ENCODE measurements at places on chromosomes 13 and 19. TPM values are rescaled to one million over a fixed set of nuclear protein-coding genes. Genes with fewer than 3 reads are reported as not detected.

DNA sequence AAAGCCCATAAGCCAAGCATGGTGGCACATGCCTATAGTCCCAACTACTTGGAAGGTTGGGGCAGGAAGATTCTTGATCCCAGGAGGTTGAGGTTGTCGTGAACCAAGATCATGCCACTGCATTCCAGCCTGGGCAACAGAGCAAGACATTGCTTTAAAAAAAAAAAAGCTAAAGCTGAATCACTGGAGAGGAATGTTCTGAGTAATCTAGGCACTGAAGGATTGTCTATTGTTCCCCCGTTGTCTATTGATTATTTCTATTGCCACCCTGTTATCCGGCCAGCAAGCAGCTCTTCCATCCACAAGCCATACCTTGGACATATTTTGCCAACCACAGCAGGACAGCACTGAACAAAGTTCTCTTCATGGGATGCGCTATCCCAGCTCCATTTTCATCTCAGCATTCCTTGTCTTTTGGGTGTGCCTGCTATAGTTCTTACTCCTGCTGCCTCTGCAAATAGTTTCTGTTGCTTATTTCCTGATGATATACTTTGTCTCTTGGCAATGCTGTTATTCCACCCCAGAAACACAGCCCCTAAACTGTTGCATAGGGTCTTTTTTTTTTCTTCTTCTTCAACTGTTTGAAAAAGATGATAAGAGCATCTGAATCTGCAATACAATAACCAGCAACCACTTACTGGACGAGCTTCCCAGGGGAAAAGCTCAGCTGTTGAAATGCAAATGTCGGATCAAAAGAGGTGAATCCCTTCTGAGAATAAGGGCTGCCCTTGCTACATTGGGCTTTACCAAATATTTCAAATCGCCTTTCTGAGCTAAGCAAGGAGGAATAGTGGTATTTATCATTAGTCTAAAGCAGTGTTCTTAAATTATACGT is 22.2 kb upstream of the SIAH3 start:
- H3K27ac ChIP-seq = no peak overlapping the region
- no peak overlapping the region for H3K4me3 ChIP-seq
- H3K27me3 ChIP-seq = peaks cover 19% of the 10 kb centered on the region
- H3K36me3 ChIP-seq = no peaks in the 10 kb centered on the region
- peaks cover 10% of the 10 kb centered on the region for H3K4me1 ChIP-seq

GRCh38 chr19:39212375-39212742 is 8.3 kb upstream of the SYCN start:
- H3K27me3 ChIP-seq = no peaks in the 10 kb centered on the region
- DNase-seq = peak; percentile 71
- H3K36me3 ChIP-seq = no peaks in the 10 kb centered on the region
- no peaks in the 10 kb centered on the region for H3K4me1 ChIP-seq

Gene BRME1
- total RNA-seq = 0.49 TPM

Gene SRRM5
- total RNA-seq = 0.25 TPM

- no peaks in the 10 kb centered on the region for H3K36me3 ChIP-seq
- no peaks in the 10 kb centered on the region for H3K27me3 ChIP-seq
- H3K4me1 ChIP-seq = no peaks in the 10 kb centered on the region
- no peak for DNase-seq
- no peak overlapping the region for H3K4me3 ChIP-seq
Measured at GRCh38 chr19:44374789-44375188, 18.3 kb upstream of the ZNF112 start.

Gene TEX101
- total RNA-seq = not detected

DNA sequence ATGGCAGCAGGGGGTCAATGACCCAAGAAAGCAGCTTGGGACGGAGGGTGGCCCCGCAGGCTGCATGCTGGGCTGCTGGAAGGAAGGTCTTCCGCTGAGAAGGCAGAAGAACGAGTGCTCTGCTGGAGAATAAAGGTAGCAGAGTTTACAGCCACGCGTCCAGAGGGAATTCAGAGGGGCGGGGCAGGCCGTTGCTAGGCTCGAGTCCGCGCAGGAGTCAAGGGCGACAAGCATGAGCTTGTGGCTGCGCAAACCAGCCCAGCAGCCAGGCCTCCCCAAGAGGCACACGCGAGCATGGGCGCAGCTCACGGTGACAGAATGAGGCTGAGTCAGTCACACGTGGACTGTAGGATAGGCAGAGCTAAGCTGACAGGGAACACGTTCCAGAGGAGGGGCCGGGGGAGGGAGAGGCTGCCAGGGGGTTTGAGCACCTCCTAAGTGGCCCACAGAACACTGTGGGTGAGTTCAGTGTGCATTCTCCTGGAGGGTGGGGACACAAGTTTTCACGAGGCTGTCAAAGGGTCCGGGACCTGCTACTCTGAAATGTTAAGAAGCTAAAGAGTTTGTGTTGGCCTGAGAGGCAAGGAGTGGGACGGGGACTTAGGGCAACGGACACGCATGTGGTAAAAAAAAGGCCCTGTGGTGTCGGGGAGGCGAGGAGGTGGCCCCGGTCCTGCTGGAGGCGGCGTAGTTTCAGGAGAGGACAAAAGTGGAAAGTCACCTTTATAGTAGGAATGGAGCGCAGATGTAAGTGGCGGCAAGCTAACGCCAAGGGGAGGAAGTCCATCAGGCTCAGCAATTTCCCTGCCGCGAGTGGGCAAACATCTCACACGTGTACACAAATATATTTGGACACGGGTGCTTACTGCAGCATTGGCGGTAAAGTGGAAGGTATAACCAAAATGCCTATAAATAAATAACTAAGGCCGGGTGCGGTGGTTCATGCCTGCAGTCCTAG is 17.7 kb downstream of the RFX2 start:
- DNase-seq = peak; percentile 58
- H3K27ac ChIP-seq = no peak overlapping the region
- no peaks in the 10 kb centered on the region for H3K36me3 ChIP-seq
- H3K4me1 ChIP-seq = peaks cover 19% of the 10 kb centered on the region
- peaks cover 37% of the 10 kb centered on the region for H3K27me3 ChIP-seq

DNA sequence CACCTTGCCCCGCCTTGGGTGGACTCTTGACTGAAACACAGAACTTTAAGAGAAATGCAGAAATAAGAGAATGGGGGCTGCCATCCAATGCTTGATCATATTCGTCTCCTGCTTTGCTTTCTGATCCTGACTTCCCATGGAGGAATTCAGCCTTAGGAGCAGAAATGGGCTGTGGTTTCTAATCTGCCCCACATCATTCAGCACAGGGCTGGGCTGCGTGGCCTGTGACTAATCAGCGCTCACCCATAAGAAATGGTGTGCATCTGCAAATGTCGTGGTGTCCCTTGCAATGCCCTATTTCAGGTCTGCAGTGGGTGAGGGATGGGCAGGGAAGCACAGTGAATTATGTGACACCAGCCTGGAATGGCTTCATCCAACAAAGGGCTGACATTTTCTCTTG is 60.7 kb upstream of the URI1 start:
- no peaks in the 10 kb centered on the region for H3K36me3 ChIP-seq
- DNase-seq = no peak
- no peak overlapping the region for H3K27ac ChIP-seq
- H3K4me3 ChIP-seq = no peak overlapping the region
- H3K27me3 ChIP-seq = no peaks in the 10 kb centered on the region

DNA sequence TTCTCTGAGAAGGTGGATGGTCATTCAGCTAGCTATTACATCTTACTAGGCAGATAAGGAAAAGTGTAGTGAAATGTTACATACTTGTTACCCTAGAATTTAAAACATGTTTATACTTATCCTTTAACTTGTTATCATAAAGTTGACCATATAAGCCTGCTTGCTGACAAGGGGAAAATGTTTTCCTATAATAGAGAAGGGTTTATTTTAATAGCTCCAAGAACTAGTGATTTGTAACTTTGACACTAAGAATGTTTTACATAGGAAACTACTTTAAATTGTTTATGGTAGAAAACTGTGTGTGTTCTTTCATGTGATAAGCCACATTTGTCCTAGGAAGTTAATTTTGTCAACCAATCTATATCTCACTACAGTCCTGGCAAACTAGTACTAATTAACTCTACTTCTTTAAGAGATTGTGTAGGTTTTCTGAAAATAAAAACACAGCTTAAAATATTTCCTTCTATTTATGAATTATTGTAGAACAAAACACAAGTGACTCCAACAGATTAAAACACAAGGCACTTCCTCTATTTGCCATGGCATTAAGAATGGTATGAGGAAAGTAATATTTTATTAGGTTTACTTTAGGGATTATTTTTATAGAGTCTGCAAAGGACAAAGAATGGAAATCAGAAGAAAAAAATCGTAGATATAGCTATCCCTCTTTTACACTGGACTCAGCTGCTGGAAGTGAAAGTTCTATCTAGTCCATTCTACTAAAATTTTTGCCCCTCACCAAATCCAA is 233.3 kb upstream of the NBEA start:
- no peak overlapping the region for H3K27ac ChIP-seq
- H3K36me3 ChIP-seq = no peaks in the 10 kb centered on the region
- no peak for DNase-seq
- H3K4me3 ChIP-seq = no peak overlapping the region
- H3K27me3 ChIP-seq = no peaks in the 10 kb centered on the region
- no peaks in the 10 kb centered on the region for H3K4me1 ChIP-seq

DNA sequence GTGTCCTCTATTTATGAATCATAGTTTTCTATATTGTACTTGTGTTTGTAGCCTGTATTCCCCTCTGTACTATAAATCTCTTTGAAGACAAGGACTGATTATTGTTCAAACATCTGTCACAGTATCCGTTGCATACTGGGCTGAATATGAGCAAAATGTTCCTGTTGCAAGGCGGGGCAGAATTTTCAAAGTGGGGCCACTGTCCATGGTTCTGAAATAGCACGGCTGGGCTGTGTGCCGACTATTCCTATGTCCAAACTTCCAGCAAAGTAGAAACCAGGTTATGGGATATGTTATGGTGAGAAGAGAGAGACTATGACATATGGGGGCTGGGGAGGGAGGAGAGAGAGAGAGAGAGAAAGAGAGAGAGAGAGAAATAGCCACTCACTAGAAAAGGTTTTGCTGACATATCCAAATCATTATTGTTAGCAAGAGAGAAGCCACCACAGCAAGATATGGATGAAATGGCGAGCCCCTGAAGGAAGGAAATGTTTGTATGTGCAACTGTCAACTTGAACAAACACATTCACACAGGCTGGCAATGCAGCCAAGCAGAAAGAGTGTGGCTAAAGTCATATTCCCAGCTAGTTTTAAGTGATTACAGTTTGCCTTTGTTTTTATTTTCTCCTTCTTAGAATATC is 107.0 kb upstream of the GPR12 start:
- H3K27me3 ChIP-seq = peaks cover 27% of the 10 kb centered on the region
- no peak overlapping the region for H3K4me3 ChIP-seq
- no peaks in the 10 kb centered on the region for H3K4me1 ChIP-seq
- H3K27ac ChIP-seq = no peak overlapping the region
- peak; percentile 46 for DNase-seq

DNA sequence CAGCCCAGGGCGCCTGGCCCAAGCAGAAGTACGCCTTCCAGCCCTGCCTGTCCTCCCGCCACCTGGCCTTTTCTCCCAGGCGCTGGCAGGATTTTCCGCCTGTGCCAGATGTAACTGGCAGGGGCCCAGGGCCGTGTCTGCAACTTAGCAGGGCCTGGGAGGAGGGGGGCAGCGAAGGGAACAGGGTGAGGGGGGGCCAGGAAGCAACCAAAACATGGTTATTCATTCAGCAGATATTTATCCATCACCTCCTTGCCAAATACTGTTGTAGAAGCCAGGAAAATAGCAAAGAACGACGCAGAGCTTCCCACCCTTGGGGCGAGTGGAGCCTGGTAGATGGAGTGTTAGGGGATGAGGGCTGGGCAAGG is 5.6 kb downstream of the TLE6 start:
- no peak overlapping the region for H3K27ac ChIP-seq
- peaks cover 81% of the 10 kb centered on the region for H3K27me3 ChIP-seq
- H3K4me3 ChIP-seq = no peak overlapping the region
- H3K4me1 ChIP-seq = peaks cover 26% of the 10 kb centered on the region

Gene FRY
- 7.6 TPM for total RNA-seq

GRCh38 chr13:71339005-71339404 is 528.0 kb downstream of the DACH1 start:
- H3K4me3 ChIP-seq = no peak overlapping the region
- no peaks in the 10 kb centered on the region for H3K4me1 ChIP-seq
- no peaks in the 10 kb centered on the region for H3K36me3 ChIP-seq
- no peaks in the 10 kb centered on the region for H3K27me3 ChIP-seq
- DNase-seq = no peak

DNA sequence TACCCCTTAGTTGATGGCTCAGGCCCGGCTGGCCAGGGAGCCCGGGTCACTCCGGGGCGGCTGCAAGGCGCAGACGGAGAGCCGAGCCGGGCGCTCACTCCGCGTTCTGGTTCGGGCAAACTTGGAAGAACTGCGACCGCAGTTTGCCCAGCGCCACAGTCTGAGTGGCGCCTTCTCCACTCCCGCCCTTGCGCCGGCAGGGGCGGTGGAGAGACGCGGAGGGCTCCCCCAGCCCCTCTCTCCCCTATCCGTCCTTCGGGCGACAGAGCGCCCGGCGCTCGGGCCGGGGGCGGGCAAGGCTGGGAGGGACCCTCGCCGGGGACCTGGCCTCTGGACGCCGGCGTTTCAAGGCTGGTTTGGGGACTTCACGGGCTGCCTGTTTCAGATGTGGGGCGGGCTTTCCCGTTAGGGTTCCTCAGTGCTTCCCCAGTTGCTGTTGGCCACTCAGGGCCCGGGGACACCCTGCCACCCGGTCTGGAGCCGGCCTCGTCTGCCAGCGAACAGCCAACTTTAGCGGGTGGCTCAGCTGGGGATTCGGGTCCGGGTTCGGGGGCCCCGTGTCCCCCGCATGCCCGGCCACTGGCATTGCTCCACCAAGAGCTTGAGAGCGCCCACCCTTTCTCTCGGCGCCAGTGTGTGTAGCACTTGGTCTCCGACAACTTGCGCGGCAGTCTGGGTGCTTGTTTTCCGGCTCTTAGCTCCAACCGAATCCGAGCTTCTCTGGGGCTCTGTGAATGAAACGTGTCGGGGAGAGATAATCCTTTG is 1.5 kb downstream of the GPC6 start:
- H3K36me3 ChIP-seq = no peaks in the 10 kb centered on the region
- H3K27ac ChIP-seq = peak overlapping the region; percentile 49
- H3K27me3 ChIP-seq = no peaks in the 10 kb centered on the region
- peak; percentile 93 for DNase-seq

DNA sequence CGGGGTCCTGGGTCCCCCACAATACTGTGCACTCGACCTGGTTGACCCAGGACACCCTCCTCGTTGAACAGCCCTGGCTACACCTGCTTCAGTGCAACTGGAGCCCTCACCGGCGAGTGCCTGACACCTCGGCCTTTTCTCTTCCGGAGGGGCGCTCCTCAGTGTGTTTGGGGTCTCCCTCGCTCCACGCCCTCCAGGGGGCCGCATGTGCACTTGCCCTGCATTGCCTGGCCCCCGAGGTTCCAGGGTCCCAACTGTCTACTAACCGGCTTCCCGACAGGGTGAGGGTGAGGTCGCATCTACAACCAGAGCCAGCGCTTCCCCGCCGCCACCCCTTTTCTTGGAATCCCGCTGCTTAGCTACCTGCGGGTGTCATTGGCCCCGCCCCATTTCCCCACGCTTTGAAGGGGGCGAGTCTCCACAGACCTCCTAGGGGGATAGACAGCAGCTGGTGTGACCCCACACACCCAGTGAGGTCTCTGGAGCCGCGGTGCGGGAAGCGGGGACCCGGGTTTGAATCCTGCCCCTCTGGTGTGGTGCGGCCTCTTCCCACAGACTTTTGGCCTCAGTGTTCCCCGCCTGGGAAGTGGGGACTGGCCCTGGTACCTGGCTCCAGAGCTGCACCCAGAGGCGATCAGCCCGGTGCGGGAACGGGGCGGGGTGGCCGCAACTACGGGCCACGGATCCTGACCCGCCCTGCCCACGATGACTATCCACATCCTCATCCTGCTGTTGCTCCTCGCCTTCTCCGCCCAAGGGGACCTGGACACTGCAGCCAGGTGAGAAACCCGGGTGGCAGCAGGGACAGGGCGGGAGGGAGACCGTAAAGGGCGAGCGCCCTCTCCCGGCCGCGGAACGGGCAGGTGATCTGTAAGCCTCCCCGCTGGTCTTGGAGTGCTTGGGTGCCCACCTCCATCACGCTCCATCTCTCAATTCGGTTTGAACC is at the start of gene ADM5:
Gene ADM5, plus strand, starts transcription at position 462 of the 946 bp plus-strand sequence. Its CDS starts 244 bp downstream, at position 706.
- no peaks in the 10 kb centered on the region for H3K27me3 ChIP-seq
- H3K36me3 ChIP-seq = peaks cover 3% of the 10 kb centered on the region
- H3K4me3 ChIP-seq = peak within 1 kb of the TSS; percentile 85

Measured in neural progenitor cell (in vitro differentiated cells).